ENCODE measurements at places on chromosomes 6 and 20.
A peak's percentile ranks its signal among the peaks of the same experiment; 100 is the strongest.

GRCh38 chr6:78614961-78615360 lies 252.4 kb upstream of the IRAK1BP1 start:
- no peak for DNase-seq

- no peak for DNase-seq
Observed at GRCh38 chr6:106415921-106416320, 55.4 kb downstream of the CRYBG1 start.

DNA sequence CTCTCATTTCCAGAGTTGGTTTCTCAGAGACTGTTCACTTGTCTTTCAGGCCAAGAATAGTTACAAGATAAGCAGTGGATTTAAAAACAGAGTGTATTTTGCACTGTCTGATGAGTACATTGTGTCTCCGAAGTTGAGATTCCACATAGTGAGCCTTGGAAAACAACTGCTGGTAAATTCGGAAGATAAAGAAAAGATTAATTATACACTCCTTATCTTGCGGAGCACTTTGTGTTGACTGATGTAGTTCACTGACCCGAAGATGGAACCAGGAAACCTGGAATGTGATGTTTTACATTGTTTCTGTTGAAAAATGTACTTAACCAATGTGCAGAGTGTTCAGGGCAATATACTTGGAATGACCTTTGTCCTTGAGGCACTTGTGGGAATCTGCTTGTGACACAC lies 51.0 kb downstream of the ANKS1A start:
- DNase-seq: no peak

GRCh38 chr6:142867355-142867801 lies 77.6 kb downstream of the HIVEP2 start:
- no peak for DNase-seq

- DNase-seq: peak; percentile 6
Observed at GRCh38 chr6:101011186-101011585, 130.1 kb upstream of the ASCC3 start.

DNA sequence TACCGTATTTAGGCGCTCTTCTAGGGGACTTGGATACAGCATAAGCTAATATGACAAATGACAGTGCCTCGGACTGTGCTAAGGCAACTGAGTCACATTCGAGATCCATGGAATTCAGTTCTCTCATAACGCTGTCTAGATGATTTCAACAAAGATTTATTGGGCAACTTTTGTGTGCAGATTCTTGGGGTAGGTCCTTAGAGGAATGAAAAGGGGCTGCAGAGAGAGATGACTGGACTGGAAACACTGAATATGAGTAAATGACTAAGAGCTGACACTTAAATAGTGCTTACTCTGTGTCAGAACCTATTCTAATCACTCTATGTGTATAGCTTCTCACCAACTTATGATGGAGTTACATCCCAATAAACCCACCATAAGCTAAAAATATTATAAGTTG lies 36.4 kb upstream of the MARCKS start:
- no peak for DNase-seq

- DNase-seq: no peak
Observed at GRCh38 chr20:36812594-36813463, 39.3 kb upstream of the DSN1 start.

DNA sequence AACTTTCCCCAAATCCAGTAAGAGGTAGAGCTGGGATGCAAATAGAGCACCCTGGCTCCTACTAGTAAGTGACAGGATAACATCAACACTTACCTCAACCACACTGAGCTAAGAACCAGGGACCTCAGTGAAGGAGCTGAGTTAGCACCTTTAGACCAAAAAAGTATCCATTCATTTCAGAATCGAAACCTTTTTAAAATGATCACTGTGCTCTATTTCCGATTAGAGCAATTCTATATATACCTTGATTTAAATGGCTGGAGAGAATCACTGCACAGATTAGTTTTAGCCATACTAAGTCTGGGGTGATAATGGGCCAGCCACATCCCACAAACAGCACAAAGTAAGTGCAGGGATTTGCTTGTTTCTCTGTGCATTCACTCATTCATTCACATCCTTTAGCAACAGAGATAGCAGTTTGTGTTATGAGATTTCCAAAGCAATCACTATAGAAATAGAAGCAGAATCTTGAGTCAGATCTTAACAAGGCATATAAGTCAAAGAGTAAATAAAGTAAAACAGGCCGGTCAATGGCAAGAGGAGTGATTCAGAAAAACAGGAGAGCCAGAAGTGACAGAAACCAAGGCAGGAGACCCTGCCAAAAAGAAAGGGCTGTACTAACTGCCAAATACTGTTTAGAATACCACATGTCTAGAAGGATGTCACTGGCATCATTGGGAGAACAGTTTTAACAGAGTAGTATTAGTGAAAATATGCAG lies 136.3 kb downstream of the KIF13A start:
- no peak for DNase-seq

DNA sequence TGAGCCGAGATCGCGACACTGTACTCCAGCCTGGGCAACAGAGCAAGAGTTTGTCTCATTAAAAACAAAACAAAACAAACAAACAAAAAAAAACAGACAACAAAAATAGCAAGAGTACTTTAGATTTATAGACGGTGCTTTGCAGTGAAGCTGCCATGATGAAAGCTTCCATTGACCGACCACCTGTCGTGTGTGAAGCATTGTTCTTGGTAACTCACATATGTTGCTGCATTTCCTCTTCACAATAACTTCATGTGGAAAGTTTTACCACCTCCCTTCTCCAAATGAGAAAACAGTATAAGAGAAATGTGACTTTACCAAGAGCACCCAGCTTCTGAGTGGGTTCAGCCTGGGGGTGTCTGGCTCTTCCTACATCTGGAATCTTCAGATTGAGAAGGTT lies 56.4 kb upstream of the PTGIS start:
- DNase-seq: no peak

DNA sequence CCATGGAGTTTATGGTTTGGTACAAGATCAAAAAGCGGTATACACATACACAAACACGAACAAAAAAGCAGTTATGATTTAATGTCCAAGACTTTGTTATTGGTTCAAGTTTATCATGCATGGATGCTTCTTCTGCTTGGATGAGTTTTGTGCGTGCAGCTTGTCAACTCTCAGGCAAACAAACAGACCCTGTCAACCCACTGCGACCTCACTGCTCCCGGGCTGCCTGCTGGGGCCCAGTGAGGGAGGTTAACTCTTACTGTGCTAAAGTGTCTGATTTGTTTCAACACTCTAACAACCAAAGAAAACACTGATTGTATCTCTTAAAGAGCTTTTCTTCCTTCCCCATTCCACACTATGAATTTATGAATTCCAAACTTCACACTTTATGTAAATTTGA lies 26.8 kb upstream of the DDR1 start:
- DNase-seq: no peak

DNA sequence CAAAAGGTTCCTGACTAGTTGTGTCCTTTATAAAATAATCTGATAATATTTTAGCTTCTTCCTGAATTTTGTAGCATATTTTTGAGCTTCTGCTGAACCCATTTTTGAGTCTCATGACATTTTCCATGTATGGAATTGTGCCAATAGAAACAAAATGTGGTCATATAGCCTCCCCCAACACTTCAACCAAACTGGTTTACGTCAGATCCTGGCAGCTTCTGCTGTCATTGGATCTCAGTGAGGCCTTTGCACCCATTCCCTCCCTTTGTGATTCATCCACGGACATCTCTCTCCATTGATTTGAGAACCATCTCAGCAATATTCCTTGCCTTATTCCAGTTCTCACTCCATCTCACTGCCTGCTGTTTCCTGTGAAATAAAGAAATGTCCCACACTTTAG lies 166.0 kb upstream of the PROKR2 start:
- peak; percentile 35 for DNase-seq

GRCh38 chr6:136895901-136896300 lies 26.2 kb upstream of the SLC35D3 start:
- DNase-seq: no peak

DNA sequence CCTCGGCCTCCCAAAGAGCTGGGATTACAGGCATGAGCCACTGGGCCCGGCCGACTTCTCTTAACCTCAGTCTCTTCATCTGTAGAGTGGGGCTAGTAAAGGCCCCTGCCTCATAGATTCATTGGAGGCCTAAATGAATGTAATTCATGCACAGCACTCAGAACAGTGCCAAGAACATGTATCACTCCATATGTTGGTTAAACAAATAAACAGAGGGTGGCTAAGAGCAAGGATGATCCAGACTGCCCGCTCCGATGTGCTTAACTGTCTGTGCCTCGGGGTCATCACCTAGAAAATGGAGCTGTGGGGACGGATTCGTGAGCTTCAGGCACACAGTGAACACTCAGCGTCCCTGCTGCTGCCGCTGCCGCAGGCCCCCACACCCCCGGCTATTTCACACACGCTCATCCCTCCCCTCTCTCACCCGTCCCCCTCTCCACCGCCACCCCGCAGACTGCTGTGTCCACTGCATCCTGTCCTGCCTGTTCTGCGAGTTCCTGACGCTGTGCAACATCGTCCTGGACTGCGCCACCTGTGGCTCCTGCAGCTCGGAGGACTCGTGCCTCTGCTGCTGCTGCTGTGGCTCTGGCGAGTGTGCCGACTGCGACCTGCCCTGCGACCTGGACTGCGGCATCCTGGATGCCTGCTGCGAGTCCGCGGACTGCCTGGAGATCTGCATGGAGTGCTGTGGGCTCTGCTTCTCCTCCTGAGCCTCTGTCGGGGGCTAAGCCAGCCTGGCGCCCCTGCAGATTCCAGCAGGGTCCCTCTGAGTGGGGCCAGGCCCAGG lies 14.8 kb downstream of the MDFI start:
- DNase-seq: peak; percentile 34

GRCh38 chr6:100467129-100468015 lies 2.7 kb upstream of the SIM1 start:
- no peak for DNase-seq

DNA sequence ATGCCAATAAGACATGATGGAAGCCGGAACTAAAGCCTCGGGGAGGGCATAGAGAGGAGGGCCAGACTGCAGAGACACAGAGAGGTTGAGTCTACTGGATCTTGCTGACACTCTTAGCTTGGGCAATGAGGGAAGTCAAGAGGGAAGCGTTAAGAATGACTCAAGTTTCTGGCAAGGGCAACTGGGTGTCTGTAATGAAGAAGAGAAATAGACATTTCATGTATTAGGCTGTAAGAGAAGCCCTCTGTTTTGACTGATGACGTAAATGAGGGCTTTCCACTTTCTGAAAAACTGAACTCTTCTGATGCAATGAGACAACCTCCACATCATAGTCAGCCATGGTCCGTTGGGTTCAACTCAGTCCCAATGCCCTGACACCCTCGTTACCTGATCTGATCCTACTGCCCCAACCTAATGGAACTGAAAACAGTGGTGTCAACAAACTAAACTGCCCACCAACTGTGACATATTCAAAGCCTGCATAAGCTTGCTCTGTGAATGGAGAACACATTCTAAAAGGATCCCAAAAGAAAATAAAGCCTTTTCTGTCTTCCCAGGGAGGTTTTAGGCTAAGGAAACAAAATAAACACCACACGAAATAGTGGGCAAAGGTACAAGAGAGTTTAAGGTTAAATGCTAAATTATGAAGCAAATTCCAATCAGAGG lies 45.8 kb upstream of the PNRC1 start:
- peak; percentile 42 for DNase-seq

- DNase-seq: no peak
Observed at GRCh38 chr6:17987447-17987696, at the start of gene KIF13A. Gene KIF13A, minus strand, starts transcription at chr6:17987635. Its CDS starts 172 bp downstream, at chr6:17987463.

GRCh38 chr6:10403385-10404106 lies 11.3 kb downstream of the TFAP2A start:
- DNase-seq: peak; percentile 88

DNA sequence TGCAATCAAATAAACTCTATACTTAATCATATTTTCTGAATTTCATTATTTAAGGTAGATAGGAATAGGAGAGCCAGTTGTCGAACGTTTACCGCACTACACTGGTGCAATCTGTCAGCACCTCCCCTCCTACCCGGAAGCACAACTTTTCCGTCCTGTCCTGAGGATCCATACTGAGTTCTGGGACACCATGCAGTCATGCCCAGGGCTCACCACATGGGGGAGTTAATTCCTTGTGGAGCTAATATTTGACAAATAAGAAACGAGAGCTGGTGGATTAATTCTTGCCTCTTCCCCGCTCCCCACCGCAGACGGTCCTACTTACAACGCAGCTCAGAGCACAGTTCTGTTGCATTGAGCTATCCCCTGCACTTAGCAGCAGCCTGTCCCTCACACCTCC lies 107.7 kb upstream of the RALGAPA2 start:
- DNase-seq: no peak

- no peak for DNase-seq
Observed at GRCh38 chr20:13777171-13777601, 7.5 kb downstream of the ESF1 start.

DNA sequence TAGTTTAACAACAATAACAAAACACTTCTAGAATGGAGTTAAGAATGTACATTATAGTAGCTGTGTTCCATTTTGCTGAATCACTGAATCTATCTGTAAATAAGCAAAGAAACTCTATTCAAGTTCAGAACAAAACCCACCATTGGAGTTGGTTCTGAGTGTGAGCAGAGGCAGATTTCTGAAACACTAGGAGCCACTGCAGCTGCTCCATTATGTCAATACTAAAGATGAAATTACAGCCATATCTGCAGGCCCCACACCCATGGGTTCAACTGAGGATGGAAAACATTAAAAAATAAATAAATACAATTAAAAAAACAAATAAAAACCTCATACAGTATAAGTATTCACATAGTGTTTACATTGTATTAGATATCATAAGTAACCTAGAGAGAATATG lies 91.0 kb downstream of the REPS1 start:
- DNase-seq: no peak

GRCh38 chr6:144607998-144608735 lies 323.0 kb downstream of the UTRN start:
- DNase-seq: no peak

DNA sequence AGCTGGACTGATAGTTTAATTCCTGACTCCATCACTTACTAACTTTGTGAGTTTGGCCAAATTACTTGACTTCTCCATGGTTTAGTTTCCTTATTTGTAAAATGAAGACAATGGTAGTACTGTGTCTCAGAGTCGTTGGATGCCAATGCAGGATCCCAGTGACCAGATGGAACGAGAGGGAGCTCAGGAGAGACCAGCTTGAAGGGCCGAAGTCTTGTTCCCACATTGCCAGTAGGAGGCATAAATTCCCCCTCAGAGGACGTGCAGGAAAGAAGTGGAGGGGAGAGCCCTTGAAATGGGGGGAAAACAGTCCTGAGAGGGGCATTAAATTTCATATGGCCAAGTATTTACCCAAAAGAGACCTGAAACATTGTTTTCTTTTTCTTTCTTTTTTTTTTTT lies 2.1 kb upstream of the MUC22 start:
- DNase-seq: no peak

GRCh38 chr6:154249499-154250298 lies 106.9 kb downstream of the IPCEF1 start:
- no peak for DNase-seq

DNA sequence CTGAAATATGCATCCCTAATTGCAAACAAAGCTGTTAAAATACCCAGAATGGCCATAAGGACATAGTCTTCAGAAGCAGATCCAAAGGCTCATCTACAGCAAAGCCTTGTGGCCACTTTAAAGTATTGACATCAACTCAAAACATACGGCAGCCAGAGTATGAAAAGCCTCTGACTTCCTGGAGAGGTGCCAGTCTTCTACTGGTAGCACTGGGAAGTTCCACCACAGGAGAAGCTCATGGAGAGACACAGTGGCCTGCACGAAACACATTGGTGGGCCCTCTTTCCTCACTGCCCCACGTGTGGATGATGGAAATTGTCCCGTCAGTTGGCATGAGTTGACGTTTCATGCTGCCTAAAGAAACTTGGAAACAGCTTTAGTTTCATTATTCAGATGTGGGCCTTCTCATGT lies 202.6 kb upstream of the HEY2 start:
- DNase-seq: peak; percentile 17

GRCh38 chr20:22585786-22586493 lies 1.6 kb upstream of the FOXA2 start:
- no peak for DNase-seq
